Endothelial cell of umbilical vein (primary cell): ENCODE measurements at places on chromosomes 1 and 21. TPM values are rescaled to one million over a fixed set of nuclear protein-coding genes. Genes with fewer than 3 reads are reported as not detected.

Gene CD34
- 115 and 174 TPM in 2 replicates for total RNA-seq

Gene PLCH2
- 0.31 and 0.32 TPM in 2 replicates for total RNA-seq

Gene CDCA8
- total RNA-seq, result 43.7 and 45.7 TPM in 2 replicates

Gene LORICRIN
- total RNA-seq, result not detected in 2 replicates

Gene COL9A2
- 0.64 and 1.3 TPM in 2 replicates for total RNA-seq

Gene PPIAL4G
- total RNA-seq, result not detected in 2 replicates

Gene GNAT2
- 0.30 TPM in 1 of 2 replicates, not detected in the other for total RNA-seq

Gene RBM11
- not detected in 2 replicates for total RNA-seq

Gene SMPDL3B
- 0.23 TPM in 1 of 2 replicates, not detected in the other for total RNA-seq

Gene SMG7
- 42.1 and 47.1 TPM in 2 replicates for total RNA-seq

Gene TMOD4
- total RNA-seq, result 1.4 TPM in 2 replicates

Gene IL20
- total RNA-seq, result not detected in 2 replicates

Gene LEFTY2
- total RNA-seq, result not detected in 2 replicates

Gene HSD11B1
- not detected in 2 replicates for total RNA-seq

Gene ETV3L
- not detected in 2 replicates for total RNA-seq

Gene CD46
- total RNA-seq, result 243 and 256 TPM in 2 replicates

Gene FAM163A
- total RNA-seq, result not detected in 2 replicates

Gene SPTA1
- total RNA-seq, result 0.48 and 0.84 TPM in 2 replicates

Gene FAM151A
- not detected in 2 replicates for total RNA-seq

Gene AMY1C
- total RNA-seq, result not detected in 2 replicates

Gene AMY1A
- not detected in 2 replicates for total RNA-seq

Gene HJV
- not detected in 2 replicates for total RNA-seq

Gene FAM3B
- not detected in 2 replicates for total RNA-seq

Gene FCGR3B
- total RNA-seq, result not detected in 2 replicates

Gene F5
- total RNA-seq, result not detected in 2 replicates

Gene GJA5
- total RNA-seq, result 0.55 and 3.2 TPM in 2 replicates

Gene ABCA4
- 4.9 and 5.0 TPM in 2 replicates for total RNA-seq

Gene WNT2B
- 3.6 and 4.6 TPM in 2 replicates for total RNA-seq
